ENCODE measurements at places on chromosomes 1 and 21.

DNA sequence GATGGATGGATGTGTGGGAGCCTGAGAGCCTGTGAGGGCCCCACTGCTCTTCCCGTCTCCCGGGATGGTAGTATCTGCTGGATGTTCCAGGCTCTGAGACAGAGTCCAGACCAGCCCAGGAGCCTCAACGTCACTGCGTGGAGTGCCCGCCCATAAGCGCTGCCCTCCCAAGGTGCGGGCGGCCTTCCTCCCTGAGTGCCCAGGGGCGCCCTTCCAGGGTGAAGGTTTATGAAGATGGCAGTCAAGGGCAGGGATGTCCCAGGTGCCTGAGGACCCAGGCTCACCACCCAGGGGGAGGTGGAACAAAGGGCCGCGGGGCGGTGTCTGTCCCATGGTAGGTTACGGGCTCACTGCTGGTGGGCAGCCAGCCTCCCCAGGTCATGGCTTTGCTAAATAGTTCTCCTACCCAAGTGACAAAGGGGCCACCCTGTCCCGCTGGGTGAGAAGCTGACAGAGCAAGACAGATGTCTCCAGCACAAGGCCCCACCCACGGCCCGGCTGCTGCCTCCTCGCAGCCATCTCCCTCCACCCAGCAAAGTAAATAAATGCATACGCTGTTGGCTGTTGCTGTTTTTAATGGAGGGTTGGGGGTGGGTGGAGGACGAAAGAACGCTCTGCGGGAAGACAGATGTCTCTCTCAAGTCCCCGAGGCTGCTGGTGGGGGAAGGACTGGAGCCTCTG is 9.0 kb upstream of the GPR153 start:
- no peak for DNase-seq

GRCh38 chr1:179337288-179337687 is 28.5 kb upstream of the AXDND1 start:
- DNase-seq = no peak

- no peak for DNase-seq
Measured at GRCh38 chr1:34186741-34187494, 10.2 kb downstream of the C1orf94 start.

GRCh38 chr1:225919906-225920305 is 4.1 kb downstream of the PYCR2 start:
- DNase-seq = peak; percentile 69

GRCh38 chr1:60825593-60825992 is 256.8 kb upstream of the NFIA start:
- no peak for DNase-seq

- DNase-seq = no peak
Measured at GRCh38 chr1:50989694-50990093, 19.6 kb downstream of the CDKN2C start.

All from heart right ventricle (tissue), 16 donors.